ENCODE measurements at places on chromosomes 16 and 17. TPM values are rescaled to one million over a fixed set of nuclear protein-coding genes. Genes with fewer than 3 reads are reported as not detected.

DNA sequence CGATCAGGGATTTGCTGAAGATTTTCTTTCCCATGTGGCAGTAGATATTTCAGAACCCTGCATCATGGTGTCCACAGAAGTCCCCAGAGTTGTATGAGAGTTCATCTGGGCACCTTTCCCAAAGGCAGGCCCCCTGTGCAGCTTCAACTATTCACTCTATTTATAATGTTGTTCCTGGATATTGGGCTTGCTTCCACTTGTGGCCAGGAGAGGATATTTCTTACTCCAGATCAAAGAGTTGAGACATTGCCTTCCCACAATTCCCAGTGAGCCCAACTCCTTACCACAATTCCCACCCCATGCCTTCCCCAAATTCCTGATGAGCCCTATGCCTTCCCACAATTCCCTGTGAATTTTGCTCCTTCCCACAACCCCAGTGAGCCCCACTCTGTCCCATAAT, 206.9 kb downstream of the WWOX start:
- no peak for DNase-seq

GRCh38 chr17:75913537-75914210, 9.0 kb upstream of the MRPL38 start:
- DNase-seq: no peak

GRCh38 chr16:54954220-54954619, 23.6 kb downstream of the IRX5 start:
- DNase-seq: no peak

DNA sequence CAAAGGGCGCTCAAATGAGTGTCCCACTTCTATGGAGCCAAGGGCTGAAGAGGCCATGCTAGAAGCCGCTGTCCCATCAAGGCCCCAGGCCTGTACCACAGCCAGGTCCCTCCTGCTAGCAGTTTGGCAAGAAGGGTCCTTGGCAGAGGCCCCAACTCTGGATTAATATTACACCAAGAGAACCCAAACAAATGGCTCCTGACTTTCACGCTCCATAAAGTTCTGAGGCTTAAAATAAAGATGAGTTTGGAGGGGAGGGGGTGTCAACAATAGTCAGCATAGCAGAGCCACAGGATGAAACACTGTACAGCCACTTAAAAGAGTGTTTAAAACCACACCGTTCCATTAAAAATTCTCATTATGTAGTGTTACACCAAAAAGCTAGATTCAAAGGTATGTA, 30.5 kb downstream of the CUEDC1 start:
- DNase-seq: no peak

GRCh38 chr17:12187658-12188057, 167.0 kb downstream of the MAP2K4 start:
- no peak for DNase-seq

- peak; percentile 95 for DNase-seq
Measured at GRCh38 chr17:78315355-78316114, 44.3 kb downstream of the SOCS3 start.

GRCh38 chr17:44827863-44828262, 2.2 kb downstream of the GJC1 start:
- no peak for DNase-seq

DNA sequence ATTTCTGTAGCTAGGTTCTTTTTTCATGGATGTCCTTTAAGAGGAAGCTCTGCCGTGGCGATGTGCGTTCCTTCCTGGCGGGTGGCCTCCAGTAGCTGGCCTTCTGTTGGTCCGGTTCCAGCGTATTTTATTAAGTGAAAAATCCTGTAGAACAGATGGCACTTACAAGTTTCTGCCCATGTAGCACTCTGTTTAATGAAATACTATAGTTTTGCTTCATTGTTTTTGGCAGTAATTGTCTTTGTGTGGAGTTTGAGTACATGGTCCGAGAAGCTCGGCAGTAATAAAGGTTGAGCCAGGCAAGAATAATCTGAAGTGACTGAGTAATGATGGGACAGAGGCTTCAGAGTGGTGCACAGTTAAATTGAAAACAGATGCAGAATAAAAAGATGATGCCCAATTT, 20.4 kb downstream of the USP10 start:
- DNase-seq: no peak

GRCh38 chr17:17042384-17042736, at the start of gene MPRIP:
TSS of gene MPRIP (plus strand) at chr17:17042457. CDS start at chr17:17042849, 392 bp downstream.
- no peak for DNase-seq

GRCh38 chr16:63883091-63883490, 1238.8 kb downstream of the CDH11 start:
- no peak for DNase-seq

DNA sequence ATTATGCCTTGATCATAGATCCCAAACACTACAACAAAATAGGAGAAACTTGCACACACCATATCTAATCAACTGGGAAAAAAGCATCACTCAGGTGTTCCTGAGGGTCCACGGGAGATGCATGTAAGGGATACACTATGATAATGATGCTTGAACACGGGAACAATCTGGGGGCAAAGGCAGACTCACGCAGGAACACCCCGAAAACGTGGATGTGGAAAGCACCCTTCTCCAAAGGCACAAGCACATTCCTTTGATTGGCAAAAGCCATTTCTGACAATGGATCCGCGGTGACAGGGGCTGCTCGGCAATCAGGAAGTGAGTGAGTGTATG, 1.3 kb downstream of the ZNF652 start:
- DNase-seq: peak; percentile 44

The SOCS3 gene
- total RNA-seq: 23.4 TPM

The OR4D1 gene
- not detected for total RNA-seq

The SLC13A2 gene
- total RNA-seq: not detected

- no peak for DNase-seq
Measured at GRCh38 chr16:73457851-73458250, 409.9 kb upstream of the ZFHX3 start.

GRCh38 chr17:80457236-80457856, 19.1 kb downstream of the NPTX1 start:
- no peak for DNase-seq

Measured in MG63 (cell line).